ENCODE measurements at places on chromosomes 4 and X. TPM values are rescaled to one million over a fixed set of nuclear protein-coding genes. Genes with fewer than 3 reads are reported as not detected.

Gene SPANXB1
- total RNA-seq: not detected

Gene RBBP7
- total RNA-seq: 60.8 TPM

- DNase-seq: no peak
Observed at GRCh38 chr4:129747756-129748155, 651.8 kb downstream of the C4orf33 start.

GRCh38 chr4:109383823-109384222 is 49.8 kb upstream of the SEC24B start:
- no peak for DNase-seq

GRCh38 chr4:41678086-41678816 is 70.3 kb downstream of the PHOX2B start:
- no peak for DNase-seq

All from occipital lobe (tissue), 3 donors.